Fibroblast of skin of scalp (primary cell): ENCODE measurements at places on chromosomes 1 and 21.

DNA sequence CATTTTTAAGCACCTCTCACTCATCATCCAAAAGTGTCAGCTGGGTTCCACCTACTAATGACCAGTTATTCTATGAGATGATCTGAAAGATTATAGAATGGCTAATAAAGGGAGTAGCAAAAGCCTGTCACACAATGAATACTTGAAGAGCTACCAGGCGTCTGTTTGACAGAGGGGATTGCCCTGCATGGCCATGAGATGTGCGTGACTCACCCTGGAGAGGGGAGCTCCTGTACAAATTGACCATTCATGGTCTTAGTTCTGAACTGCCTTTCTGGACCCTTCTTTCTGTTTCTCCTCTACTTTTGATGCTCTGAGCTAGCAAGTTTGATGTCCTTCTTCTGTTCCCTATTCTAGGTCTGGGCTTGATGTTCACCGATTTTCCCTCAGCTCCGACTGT is 85.2 kb upstream of the ABCD3 start:
- peak; percentile 33 for DNase-seq

DNA sequence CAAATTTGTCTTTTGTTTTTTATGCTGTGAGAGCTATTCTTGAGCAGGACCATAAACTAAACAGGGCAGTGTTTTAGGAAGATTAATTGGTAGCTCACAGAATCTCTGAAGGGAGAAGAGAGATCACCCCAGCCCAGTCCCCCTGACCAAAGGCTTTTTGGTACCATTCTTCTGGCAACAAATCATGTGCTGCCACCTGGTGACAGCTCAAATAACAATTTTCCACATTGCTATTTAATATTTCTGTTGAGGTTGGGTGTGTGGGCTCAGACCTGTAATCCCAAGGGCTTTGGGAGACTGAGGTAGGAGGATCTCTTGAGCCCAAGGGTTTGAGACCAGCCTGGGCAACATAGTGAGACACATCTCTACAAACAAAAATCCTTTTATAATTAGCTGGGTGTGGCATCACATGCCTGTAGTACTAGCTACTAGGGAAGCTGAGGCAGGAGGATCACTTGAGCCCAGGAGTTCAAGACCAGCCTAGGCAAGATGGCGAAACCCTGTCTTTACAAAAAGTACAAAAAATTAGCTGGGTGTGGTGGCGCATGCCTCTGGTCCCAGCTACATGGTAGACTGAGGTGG is 2.2 kb upstream of the TESK2 start:
- DNase-seq: peak; percentile 52

DNA sequence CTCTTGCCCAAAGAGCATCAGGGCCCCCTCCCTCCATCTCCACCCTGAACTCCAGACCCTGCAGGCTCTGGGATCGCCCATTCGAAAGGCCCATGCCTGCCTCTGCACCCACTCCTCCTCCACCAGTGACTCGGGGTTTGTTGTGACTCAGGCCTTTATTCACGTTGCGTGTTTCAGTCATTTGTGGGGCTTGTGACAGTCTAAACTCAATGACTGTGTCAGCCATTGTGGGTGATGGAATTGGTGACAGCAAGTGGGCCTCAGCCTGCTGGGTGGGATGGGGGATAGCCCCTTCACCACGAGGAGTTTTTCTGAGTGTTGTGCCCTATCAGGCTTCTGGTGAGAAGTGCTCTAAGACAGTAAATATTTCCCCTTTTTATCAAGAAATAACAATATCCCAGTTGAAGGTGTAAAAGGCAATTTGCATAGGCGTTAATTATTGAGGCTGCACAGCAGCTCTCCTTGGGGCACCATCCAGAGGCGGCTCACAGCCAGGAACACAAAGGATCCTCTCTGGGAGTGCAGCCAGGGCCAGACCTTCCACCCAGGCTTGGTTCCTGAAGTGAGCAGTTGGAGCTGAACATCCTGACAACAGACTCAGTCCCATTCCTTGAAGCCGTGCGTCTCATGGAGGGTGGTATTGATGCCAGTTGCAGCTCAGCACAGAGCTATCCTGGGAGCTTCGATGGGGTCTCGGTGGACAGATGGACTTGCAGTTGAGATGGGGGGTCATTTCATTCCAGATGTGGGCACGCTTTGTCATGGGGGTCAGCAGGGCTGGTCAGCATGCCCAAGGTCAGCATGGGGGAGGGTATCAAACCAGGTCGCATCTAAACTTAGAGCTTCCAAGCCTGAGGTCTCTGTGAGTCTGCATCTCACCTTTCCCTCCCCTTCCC is 135.6 kb upstream of the CACNA1E start:
- no peak for DNase-seq

GRCh38 chr1:13784971-13785370 is 85.0 kb downstream of the PRDM2 start:
- peak; percentile 30 for DNase-seq

- no peak for DNase-seq
Measured at GRCh38 chr1:21651214-21652042, 17.7 kb downstream of the RAP1GAP start.

DNA sequence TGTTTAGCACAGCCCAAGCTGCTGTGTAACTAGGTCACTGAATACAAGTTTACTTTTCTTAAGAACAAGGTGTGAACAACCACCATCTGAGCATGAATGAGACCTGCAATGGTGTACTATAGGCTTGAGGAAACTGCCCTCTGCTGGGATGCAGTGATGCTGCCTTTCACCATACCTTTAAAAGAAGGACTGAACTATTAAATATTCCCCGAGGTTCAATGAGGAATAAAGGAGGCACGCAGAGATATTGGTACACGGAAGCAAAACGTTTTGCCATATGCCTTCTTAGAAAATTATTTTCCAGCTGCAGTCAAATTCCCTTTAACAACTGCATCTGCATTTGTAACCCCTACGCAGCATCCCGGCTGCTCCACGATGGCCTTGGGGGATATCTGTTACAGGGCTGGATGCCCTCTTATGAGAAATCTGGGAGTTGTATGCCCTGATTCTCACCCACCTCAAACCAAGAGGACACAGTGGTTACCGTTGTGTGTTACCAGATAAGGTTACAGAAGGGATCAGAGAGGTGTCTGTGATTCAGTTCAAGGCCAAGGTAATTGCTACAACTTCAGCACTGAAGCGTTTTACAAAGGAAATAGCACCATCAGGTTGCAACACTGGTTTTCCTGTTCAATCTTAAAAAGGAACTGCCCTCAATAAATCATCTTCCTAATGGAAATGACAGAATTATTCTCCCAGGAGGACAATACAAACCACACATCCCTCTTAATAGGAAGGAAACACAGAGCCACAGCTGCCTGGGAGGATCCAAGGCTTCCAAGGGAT is 470.5 kb downstream of the LTN1 start:
- DNase-seq: peak; percentile 75

DNA sequence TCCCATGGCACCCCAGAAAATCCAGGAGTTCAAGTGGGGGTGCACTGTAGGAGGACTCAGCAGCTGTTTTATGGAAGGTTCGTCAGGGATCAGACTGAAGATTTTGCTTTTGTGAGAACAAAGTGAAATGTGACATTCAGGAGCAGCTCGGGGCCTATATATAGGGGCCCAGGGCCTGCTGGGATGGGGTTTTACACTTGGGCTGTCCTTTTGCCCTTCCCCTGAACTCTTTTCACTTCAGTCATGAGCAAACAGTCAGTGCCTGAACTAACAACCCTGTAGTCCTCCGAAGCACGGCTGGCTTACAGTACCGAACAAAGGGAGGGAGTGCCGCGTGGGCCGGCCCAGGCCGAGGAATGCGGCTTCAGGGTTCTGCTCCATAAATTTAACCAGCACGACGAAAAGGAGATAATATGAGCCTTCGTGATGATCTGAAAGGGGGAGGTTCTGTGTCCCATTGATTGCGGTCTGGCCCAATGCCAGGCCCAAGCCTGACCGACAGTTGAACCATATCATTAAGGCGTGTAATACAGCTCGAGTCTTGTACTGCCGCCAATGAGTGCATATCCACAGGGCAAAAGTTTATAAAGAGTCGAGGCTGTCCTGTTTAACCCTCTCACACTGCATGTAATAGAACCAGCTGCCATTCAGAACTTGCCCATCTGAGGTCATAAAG is 139.9 kb downstream of the DHRS3 start:
- peak; percentile 97 for DNase-seq
